ENCODE measurements at places on chromosomes 3 and 15. TPM values are rescaled to one million over a fixed set of nuclear protein-coding genes. Genes with fewer than 3 reads are reported as not detected.

HRG gene
- total RNA-seq: not detected

GCSAM gene
- not detected for total RNA-seq

MYEF2 gene
- total RNA-seq: 9.1 TPM

ARHGEF26 gene
- total RNA-seq: 3.6 TPM

Measured in smooth muscle cell of the umbilical artery (primary cell).